ENCODE measurements at places on chromosomes 11 and 22.

GRCh38 chr11:58061813-58062212 lies 31.1 kb downstream of the OR6Q1 start:
- DNase-seq = peak; percentile 68

DNA sequence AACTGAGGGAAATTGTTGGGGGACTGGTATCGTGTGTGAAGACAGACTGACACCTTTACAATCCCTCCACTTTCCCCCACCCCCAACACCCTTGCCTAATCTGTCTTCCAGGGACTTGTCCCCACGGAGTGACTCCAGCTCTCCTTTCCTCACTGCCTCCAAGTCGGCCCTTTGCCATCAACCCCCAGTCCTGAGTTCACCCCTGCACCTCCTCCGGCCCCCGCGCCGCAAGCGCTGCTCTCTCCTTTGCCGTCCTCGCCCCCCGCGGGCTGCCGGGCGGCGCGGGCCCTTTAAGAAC lies 183 bp upstream of the ABCG4 start:
- DNase-seq = no peak

DNA sequence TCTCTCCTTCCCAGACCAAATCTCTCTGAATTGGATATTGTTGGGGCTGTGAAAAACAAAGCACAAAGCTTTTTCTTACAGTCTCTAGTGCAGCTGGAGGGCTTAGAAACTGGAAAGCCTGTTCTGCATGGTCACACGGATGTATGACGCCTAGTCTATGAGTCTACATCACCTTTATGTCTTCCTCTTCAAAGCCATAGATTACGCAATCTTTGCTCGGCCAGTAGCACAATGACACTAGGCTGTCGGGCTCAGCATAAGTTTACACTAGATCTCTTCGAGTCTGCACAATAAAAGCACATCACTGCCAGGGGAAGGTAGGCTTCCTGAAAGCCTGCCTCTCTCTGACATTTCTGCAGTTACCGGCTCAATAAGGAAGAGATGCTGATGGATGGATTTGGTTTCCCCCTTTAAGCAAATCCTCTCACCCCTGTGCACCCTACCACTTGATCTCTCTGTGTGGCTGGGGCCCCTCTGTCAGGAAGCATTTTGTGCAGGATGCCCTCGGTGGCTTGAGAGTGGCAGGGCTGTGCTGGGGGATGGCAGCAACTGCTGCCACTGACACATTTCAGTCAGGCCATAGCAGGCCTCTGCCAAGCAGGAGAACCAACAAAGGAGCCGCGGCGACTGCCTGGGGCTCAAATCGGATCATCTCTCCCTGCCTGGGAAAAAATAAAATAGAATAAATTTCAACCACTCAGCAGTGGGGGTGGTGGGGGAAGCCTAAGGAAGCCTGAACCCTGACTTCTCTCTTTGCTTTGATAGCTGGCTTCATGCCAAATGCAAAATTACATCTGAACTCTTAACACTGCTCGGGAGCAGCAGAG lies 1272.8 kb downstream of the LRRC4C start:
- DNase-seq = no peak

DNA sequence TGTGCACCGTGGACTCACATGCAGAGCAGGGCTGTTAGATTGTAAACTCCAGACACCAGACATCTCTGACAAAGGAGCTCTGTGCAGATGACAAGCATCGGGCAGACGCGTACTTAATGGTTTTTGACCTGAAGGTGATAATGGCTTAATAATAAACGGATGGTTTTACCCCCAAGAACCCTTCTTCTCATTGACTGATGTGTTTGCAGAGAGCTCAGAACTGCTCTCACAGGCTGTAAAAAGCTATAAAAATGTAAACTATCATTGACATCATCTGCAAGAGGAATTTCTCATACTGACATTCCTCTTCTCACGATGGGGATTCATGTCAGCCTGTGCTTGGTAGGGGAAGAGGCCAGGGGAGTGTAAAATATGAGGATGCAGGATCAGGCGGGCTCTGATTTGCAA lies 8.6 kb upstream of the ARHGAP8 start:
- no peak for DNase-seq

DNA sequence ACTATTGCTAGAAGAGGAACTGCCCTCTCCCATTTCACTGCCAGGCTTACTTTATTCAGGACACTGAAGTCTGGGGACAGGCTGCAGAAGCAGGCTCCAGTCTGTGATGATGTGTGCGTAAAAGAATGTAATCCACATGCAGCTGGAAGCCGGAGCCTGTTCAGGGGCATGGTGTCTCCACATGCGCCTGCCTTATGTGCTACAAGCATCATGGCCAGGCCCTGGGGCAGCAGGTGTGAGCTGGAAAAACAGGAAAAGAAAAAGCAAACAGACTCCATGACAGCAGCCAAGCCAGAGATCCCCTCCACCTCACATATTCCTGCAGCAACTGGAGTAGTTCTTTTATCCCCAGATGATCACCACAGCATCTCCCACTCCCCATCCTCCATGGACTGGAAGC lies 33.4 kb downstream of the ARFGAP2 start:
- no peak for DNase-seq
